Activated T-cell treated with anti-CD3 and anti-CD28 coated beads, Interleukin-2, amount 50 U/mL, for 72 hours (primary cell): ENCODE measurements at places on chromosomes 13 and 19. TPM values are rescaled to one million over a fixed set of nuclear protein-coding genes. Genes with fewer than 3 reads are reported as not detected.

Gene MARCHF2
- 13.0 TPM for total RNA-seq

Gene GPR108
- 162 TPM for total RNA-seq

Gene SLITRK6
- not detected for total RNA-seq

Gene TMPRSS9
- not detected for total RNA-seq

Gene NRTN
- total RNA-seq: 3.7 TPM

Gene GNG8
- 29.5 TPM for total RNA-seq

Gene TEX26
- not detected for total RNA-seq

Gene TTYH1
- 0.41 TPM for total RNA-seq

Gene PTPRH
- not detected for total RNA-seq

Gene ZNF253
- 30.8 TPM for total RNA-seq

Gene CLIP3
- 1.0 TPM for total RNA-seq

Gene FXYD1
- total RNA-seq: 1.6 TPM

Gene CGB8
- not detected for total RNA-seq

Gene C3
- total RNA-seq: 1.8 TPM

Gene MZT1
- total RNA-seq: 29.0 TPM

Gene FBXO17
- total RNA-seq: not detected

Gene ZFP36
- total RNA-seq: 108 TPM

Gene IGFL1
- total RNA-seq: not detected

Gene CFD
- total RNA-seq: 2.1 TPM

Gene C19orf38
- total RNA-seq: 6.2 TPM

Gene SHANK1
- total RNA-seq: 0.07 TPM

Gene TMC4
- 0.24 TPM for total RNA-seq

Gene KLK12
- total RNA-seq: not detected

Gene DACT3
- total RNA-seq: 7.0 TPM

Gene FPR3
- total RNA-seq: not detected
